ENCODE measurements at places on chromosomes 3 and 15.

- DNase-seq, result no peak
Observed at GRCh38 chr3:156383441-156384025, 171.4 kb downstream of the SSR3 start.

DNA sequence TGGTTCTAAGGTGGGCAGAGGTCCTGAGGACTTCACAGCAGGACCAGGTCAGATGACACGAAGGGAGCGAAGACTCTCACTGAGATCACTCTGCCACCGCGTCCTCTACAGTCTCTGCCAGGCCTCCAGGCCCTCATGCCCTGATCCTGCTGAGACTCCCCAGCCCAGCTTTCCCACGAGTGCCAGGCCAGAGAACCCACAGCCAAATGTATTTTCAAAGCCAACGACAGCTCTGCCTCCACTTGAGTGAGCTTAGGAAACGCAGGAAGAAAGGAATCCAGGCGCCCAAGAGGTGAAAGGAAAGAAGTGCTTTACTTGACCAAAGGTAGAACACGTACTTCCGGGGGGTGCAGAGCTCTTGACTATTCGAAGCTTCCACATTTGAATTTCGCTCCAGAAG is 275.0 kb downstream of the XXYLT1 start:
- no peak for DNase-seq

DNA sequence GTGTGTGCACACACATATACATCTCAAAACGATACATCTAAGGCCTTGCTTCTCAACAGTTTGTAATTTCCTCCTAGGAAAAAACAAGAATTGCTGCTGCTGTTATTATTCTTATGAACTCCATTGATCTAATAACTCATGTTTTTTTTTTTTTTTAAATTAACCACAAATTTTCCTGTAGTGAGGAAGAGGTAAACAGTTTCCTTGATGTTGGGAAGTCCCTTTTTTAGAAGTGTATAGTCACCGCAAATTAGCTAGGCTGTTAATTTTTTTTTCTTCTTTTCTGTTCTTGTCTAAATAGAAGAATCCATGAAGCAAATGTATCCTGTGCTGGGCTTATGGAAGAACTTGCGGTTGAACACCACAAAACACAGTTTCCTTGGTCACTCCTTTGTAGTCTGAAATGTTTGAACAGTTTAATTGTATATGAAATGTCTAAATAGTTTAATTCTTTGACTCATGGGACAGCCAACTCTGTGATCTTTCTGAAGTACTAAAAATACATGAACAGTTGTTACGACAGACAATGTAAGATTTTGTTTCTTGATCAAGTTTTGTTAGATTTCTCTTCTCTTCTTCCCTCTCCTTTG is 64.5 kb downstream of the MITF start:
- peak; percentile 50 for DNase-seq

DNA sequence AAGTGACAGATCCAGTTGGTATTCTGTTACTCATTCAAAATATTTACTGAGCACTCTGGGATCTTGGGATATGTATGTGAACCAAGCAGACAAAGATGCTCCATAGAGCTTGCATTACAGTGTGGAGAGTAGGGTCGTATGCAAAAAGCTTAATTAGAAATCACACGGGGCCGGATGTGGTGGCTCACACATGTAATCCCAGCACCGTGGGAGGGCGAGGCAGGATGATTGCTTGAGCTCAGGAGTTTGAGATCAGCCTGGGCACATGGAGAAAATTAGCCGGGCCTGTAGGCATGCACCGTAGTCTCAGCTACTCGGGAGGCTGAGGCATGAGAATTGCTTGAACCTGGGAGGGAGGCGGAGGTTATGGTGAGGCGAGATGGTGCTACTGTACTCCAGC is 68.7 kb upstream of the MB21D2 start:
- DNase-seq, result no peak

DNA sequence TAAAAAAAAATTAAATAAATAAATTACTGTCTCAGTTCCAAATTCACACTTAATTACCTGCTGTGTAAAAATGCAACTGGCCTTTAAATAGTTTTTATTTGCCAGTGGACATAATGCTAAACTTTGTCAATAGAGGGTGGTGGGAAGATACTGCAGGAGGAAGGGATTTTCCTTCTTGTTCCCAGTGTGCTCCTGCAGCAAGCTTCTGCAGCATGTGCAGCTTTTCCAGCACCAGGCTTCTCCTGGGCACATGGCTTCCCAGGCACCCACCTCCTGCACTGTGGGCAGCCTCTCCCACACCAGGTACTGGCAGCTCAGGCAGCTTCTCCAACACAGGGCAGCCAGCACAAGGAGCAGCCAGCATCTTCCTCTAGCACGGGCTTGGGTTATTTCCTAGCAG is 29.6 kb upstream of the BBX start:
- DNase-seq, result no peak

DNA sequence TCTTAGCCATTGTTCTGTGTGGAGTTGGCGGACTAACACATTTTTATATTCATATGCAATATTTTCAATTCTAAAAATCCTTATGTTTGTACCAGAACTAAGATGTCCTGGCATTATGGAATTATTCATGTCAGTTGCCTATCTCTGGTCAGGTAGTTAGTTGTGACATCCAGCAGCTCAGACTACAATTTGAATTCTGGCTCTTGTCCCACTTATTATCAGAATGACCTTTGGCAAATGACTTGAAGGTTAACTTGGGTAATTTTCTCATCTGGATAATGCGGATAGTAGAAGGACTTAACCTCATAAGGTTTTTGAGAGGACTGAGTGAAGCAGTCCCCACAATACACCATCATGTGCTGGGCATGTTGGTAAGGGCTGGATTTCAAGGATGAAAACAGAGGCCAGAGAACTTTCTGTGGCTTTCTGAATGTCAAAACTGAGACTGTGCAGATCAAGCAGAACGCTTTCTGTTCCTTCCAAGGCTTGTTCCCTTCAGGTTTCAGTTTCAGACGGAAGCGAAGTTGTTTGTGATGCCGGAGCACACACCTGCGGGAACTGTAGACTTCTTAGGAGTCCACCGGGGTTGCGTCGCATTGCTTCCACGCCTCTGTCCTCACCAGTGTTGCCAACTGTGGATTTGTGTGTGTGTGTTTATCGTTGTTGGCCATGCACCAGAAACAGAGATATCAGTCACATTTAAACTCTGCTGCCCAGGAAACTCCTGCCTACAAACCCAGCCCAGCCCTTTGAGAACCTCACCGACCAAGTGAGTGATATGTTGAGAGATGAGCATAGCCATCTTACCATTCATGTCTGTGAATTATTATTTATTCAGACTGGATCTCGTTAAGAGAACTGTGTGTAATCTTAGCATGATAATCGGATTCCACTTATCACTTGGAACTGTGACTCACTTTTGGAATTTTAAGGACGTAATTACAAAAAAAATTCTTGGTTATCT is 76.0 kb downstream of the PTPRG start:
- DNase-seq, result peak; percentile 34

GRCh38 chr3:155423526-155424322 is 130.2 kb upstream of the STRIT1 start:
- no peak for DNase-seq

DNA sequence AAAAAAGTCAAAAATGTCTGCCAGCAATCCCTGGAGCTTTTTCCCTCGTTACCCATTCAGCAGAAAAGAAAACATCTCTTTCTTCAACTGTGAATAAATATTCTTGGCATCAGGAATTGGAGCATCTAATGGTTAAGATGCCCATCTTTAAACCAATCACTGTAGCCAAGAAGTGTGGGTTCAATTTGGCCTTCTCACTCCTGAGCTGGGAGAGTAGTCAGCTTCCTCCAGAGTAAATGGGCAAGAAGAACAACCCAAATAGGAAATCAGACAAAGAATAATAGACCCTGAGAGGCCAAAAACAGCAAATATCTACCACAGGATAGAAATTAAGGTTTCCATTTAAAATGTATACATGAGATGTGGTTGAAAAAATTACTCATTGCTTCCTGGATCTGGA is 508.0 kb upstream of the MDFIC2 start:
- no peak for DNase-seq

DNA sequence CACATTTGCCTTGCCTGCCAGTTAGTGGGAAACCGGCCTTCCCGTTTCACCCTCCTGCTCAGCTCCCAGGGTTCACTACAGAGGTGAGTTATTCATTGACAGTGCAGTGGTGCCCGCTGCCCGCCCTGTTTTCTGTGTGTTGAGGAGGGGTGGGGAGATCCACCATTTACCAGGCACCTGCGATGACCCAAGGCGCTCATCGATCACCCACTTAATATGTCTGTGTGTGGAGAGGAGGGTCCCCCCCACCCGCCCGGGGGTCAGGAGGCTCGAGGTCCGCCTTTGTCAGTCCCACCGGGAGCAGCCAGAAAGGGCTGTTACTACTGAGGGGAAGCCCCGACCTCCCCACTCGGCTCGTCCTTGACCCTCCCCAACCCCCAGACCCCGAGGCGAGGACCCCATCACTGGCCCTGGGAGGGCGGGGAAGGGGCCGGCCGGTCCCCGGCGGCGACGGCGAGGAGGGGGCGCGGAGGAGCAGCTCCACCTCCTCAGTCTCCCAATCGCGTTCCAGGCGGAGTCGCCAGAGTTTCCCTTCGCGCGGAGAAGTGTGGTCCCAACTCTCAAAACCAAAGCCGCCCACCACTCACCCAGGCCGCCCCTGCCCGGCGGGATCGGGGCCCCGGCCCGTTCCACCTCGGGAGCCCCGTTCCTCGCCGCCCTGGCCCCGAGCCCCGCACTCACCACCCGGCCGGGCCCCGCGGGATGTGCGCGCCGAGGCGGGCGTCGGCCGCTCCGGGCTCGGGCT is 1.1 kb downstream of the PLXNB1 start:
- DNase-seq, result no peak

GRCh38 chr3:194273743-194274310 is 77.3 kb downstream of the CPN2 start:
- DNase-seq, result no peak

DNA sequence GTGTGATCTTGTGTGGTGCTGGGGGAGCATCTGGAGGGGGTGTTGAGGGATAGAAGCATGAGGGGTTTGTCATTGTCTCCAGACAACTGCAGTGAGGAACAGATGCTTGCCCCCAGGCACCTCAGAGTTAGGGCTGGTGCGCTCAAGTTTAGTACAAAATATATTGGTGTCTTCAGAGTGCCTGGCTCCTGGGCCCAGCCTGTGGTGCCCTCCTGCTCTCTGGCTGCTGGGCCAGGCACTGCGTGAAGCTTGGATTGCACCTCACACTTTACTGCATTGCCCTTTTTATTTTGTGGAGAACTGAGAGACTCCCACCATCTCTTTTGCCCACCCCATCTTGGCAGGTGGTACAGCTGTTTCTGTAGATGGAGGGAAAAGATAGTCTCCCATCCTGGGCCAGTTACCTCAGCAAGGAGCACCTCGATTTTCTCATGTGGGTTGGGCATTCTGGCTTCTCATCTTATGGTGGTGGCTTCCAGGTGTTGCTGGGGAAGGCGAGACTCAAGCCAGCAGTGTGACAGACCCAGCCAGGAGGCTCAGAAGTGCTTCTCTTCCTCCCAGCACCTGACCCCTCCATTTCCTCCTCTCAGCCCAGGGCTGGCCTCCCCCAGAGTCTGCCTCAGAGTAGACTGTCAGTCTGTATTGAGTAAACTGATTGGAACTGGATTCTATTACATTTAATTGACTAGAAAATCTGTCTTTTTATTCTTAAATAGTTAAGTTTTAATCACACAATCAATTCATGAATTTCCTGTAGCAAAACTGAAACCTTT is 140.5 kb downstream of the DNAJB8 start:
- DNase-seq, result no peak

DNA sequence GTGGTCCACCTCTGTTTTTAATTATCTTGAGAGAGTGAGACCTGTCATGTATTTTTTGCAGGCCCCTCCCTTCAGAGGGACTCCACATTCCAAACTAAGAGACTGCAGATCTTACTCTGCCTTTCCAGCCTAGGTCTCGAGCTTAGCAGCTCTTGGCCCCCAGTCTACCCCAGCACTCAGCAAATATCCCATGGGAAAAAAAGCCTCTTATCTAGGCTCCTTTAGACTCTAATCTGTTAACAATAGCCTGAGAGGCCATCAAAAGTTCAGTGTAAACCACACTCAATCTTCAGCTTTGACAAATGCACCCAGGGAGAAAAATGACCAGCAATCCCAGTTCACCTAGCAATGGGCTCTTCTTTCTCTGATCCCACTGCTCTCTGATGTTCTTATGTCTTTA is 8.6 kb upstream of the BLM start:
- DNase-seq, result no peak

- peak; percentile 94 for DNase-seq
Observed at GRCh38 chr3:106457281-106458180, 588.7 kb upstream of the CBLB start.

GRCh38 chr3:100006570-100007271 is 107.6 kb downstream of the FILIP1L start:
- DNase-seq, result peak; percentile 53

DNA sequence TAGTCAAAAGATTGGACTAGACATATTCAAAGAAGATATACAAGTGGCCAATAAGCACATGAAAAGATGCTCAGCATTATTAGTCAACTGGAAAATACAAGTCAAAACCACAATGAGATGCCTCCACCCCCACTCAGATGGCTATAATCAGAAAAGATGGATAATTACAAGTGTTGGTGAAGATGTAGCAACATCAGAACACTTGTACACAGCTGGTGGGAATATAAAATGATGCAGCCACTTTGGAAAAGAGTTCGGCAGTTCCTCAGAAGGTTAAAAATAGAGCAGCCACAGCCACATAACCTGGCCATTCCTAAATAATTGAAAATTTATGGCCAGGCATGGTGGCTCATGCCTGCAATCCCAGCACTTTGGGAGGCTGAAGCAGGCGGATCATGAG is 38.4 kb downstream of the HEG1 start:
- DNase-seq, result no peak

- no peak for DNase-seq
Observed at GRCh38 chr3:41749988-41750387, 211.9 kb downstream of the ULK4 start.

DNA sequence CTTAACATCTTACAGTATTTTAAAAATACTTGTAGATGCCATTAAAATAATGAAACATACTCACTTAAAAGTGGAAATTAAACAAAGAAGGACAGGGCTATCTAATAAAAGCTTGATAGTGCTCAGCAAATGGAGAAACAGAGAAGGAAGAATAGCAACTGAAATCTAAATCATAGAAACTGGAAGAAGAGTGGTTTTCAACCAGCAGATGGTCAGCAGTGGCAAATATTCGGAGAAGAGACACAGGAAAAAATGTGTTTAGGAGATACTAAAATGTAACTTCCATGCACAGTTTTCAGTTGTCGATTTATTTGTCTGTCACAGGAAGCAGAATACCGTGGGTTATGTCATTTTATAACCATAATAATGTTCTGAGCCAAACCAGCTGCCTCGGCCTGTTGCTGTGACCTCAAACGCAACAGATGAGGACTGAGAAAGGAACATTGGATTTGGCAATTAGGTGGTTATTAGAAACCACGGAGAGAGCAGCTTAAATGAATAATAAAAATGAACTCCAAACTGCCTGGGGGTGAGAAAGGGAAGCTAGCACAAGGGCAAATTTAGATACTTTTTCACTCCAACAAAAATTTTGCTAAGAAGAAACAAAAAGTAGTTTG is 246.6 kb upstream of the KCNMB2 start:
- peak; percentile 69 for DNase-seq

Measured in fibroblast of gingiva (primary cell).